ENCODE measurements at places on chromosomes 5 and 9.

GRCh38 chr5:37875051-37875787 is 35.4 kb upstream of the GDNF start:
- no peak for DNase-seq

DNA sequence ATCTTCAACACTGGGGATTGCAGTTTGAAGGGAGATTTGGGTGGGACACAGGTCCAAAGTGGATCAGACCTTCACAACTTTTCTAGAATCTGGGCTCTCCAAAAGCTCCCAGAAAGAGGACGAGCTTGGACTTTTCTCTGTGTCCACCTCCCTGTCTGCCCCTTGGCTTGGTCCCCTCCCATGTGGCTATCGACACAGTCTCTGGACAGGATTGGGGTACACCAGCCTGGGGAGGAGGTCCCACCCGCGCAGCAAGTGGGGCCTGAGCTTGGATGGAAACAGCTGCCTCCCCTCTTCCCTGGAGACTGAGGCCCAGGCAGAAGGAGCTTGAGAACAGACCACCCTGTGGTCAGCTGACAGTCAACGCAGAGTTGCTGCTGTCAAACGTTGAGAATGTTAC is 84.6 kb upstream of the FCN1 start:
- no peak for DNase-seq

GRCh38 chr5:124079062-124079461 is 567.1 kb downstream of the CSNK1G3 start:
- DNase-seq: no peak

- no peak for DNase-seq
Observed at GRCh38 chr5:87074934-87075541, 192.6 kb upstream of the RASA1 start.

GRCh38 chr5:101012880-101013279 is 109.8 kb upstream of the ST8SIA4 start:
- no peak for DNase-seq

GRCh38 chr5:19240170-19240569 is 747.8 kb downstream of the CDH18 start:
- no peak for DNase-seq

DNA sequence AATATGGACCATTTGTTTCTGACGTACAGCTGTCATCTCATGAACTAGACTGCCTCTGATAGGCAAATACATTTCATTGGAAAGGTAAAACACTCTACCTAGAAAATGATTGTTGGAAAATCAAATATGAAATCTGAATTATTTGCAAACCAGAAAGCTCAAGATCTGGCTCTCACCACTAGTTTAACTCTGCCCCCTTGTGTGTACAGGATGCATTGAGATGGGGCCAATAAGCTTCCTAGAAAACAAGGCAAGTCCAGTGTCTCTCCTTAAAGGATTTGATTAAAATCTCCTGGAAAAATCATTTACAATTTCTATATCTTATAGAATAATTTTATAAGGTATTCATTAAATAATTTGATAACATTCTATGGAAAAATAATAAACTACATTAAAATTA is 311.9 kb upstream of the ANKH start:
- DNase-seq: no peak

DNA sequence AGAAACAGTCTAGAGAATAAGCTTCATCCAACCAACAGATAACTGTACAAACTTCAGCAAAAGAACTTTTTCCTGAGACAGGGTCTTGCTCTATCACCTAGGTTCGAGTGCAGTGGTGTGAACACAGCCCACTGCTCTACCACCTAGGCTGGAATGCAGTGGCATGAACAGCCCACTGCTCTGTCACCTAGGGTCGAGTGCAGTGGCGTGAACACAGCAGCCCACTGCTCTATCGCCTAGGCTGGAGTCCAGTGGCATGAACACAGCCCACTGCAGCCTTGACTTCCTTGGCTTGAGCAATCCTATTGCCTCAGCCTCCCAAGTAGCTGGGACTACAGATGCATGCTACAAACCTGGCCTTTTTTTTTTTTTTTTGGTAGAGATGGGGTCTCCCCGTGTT is 43.4 kb downstream of the ERMP1 start:
- DNase-seq: no peak

GRCh38 chr9:15461601-15462000 is 38.9 kb downstream of the SNAPC3 start:
- DNase-seq: no peak

DNA sequence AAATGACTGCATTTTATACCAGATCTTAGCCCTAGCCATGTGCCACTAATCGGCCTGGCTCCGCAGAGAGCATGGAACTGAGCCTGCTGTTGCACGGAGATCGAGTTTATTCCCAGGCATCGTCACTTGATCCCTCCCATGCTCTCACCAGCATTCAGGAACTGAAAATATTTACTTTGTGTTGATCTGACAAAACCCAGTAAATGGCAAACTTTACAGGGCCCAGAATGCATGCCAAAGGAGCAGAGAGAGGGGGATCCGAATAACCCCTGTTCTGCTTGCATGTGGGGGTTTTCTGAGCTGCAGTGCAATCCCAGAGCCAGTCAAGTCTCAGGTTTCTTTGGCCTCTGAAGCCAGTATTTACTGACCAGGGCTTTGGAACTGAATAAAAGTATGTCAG is 87.3 kb downstream of the GAS1 start:
- DNase-seq: no peak

- DNase-seq: no peak
Observed at GRCh38 chr5:126143622-126144021, 279.6 kb upstream of the GRAMD2B start.

- no peak for DNase-seq
Observed at GRCh38 chr5:134097211-134097749, 17.2 kb upstream of the TCF7 start.

DNA sequence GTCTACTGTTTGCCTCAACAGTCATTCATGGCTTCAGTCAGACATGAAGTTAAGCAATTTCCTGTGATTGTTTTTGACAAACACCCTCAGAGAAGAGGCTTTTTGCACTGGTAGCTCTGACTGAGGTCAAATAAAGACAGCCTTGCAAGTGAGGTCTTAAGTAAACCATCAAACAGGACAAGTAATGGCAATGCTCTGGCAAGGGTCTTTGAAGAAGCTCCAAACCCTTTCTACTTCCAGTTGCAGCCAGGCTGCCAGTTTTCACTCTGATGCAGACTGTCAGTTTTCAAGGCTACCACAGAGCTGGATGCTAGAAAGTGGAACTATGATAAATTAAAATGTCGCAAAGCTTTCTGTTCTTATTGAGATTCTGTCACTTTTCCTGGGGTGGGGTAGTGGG is 421.5 kb upstream of the PTGER4 start:
- no peak for DNase-seq

- DNase-seq: no peak
Observed at GRCh38 chr5:149304195-149305078, 32.8 kb downstream of the AFAP1L1 start.

DNA sequence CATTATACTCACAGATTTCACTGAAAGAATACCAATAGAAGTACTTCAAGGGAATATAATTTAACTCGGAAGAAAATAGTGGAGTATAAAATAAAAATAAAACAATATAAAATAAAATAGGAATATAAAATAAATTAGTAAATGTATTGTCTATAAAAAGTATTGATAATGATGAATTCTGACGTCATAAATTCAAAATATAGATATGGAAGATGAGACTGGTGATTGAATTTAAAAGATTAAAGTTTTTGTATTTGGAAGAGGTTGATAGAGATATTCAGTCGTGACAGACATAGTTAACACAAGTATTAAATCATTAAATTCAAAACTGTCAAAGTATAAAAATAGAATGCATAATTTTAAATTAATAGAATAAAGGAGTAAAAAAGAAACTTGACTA is 964.9 kb upstream of the C9orf72 start:
- no peak for DNase-seq

DNA sequence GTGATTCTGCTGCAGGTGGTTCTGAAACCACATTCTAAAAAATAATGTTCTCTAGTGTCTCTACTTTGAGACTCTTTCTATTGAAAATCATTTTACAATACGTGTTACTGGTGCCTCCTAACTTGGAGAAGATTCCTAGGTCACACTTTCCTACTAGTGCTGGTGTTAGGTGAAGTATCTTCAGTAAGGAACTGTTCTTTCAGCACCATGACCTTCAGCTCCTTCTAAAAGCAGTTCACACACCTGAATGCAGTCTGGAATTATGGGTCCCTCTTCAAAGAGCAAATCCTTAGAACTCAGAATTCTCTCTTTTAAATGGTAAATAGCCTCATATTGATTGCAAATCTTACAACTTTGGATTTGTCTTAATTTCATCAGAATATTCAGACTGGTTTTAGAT is 10.6 kb upstream of the DPYSL3 start:
- DNase-seq: no peak

DNA sequence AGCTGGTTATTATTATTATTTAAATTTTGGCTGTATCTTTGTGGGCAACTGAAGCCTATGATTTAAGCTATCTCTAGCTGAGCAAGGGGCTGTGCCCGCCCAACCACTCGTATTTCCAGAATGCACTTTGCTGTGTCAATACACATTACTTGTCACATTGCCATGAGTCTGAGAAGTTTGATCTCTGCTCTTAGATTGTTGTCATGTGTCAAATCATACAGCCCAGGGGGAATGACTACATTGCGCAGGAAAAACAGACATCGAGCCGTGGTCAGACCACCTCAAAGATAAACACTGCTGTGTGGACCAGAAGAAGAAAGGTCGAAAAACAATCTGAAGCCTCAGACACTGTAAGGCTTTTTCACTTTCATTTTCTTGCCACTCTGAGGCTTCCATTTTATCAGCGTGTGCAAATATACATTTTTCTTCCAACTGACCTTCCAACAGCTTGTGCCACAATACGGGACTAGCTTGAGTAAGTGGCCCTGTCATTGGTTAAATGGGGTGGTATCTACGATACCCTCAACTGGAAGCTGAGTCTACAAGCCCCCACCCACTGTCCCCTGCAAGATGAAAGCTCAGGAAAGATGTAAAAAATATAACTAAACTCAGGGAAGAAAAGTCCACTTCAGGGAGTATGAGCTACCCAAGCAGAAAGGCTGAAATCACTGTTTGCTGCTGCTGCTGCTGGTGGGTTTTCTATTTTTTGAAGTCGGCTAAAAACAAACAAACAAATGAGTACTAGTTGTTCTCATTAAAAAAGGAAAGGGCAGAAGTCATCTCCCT is 603.0 kb downstream of the BNC2 start:
- no peak for DNase-seq

DNA sequence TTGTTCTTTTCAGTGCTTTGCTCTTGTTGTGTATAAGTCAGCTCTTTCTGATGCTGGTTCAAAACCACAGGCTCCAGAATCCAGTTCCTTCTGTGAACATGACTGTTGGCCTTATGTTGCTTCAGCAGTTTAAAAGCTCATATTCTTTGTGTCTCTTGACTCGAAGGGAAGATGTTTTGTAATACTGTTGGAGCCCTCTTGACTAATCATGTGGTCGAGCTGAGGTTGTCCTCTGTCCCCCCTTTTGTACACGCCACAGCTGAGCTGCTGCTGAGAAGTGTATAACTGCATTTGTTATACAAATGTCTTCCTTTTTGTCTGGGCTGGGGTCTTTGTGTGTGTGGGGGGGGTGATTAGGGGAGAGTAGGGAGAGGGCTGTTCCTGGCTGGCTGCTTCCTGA is 35.8 kb downstream of the SLC36A1 start:
- no peak for DNase-seq

DNA sequence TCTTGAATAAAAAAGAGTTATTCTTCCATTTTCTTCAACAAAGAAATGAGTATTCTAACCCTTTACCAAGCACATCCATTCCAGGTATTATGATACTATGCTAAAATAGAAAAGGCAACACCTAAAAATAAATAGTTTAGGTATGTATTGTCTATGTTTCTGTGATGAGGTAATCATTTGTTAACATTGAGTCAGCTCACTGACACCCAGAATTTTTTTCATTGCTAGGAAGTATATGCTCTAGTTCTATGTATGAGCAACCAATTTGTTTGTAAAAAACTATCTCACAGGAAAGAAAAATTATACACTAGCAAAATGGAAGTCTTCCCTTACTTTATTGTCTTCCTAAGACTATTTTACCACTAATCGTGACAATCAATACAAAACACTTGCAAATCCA is 615.6 kb upstream of the GRIN3A start:
- no peak for DNase-seq

GRCh38 chr5:10528056-10528816 is 35.6 kb upstream of the ANKRD33B start:
- no peak for DNase-seq

DNA sequence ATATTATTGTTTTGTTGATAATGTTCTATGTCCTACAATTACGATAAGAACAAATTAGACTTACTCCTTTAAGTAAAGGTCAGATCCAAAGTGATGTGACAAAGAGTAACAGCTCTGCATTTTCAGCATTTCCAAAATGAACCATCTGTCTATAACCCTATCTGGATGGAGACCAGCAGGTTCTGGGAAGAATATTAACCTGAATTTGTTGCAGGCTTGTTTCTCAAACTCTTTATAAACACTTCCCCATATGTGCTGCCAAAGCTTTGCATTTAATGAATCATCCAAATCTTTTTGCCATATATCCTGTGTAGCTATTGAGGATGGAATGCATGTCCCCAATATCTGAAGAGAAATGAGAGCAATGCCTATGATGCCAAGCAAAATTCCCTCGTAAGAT is 198.9 kb upstream of the SLC27A6 start:
- DNase-seq: no peak

DNA sequence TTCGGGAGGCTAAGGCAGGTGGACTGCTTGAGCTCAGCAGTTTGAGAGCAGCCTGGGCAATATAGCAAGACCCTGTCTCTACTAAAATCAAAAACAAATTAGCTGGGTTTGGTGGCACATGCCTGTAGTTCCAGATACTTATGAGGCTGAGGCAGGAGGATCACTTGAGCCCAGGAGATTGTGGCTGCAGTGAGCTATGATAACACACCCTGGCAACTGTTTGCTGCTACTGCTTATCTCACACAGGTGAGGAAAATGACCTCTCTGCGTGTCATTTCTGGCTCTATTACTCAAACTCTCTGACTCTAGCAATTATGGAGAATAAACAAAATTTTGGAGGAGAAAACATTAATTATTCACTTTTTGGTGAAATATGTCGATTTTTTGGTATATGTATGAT is 45.3 kb upstream of the TMC1 start:
- no peak for DNase-seq

- DNase-seq: no peak
Observed at GRCh38 chr5:116492016-116492623, 82.5 kb downstream of the SEMA6A start.

- no peak for DNase-seq
Observed at GRCh38 chr9:16672501-16672900, 198.0 kb downstream of the BNC2 start.

Data from activated CD4-positive, alpha-beta T cell treated with anti-CD3 and anti-CD28 coated beads, Interleukin-2, amount 50 U/mL, for 1 hour (primary cell).